ENCODE measurements at places on chromosomes 2 and 18.
A peak's percentile ranks its signal among the peaks of the same experiment; 100 is the strongest.

DNA sequence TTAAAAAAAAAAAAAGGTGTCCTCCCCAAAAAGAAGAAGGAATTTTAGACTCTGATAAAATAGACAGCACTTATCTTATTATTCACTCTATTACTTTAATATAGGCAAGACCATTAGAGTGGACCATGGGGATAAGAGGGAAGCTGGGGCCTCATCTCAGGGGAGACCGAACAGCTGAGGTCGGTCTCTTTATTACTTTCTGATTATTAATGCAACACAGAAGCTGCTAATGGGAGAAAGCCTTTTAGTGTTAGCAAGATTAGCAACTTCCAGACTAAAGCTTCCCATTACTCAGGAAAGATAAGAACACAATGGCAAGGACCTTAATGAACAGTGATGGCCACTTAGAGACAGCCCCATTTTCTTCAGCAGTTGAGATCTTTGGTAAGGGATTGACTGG, 135.5 kb downstream of the TMEFF2 start:
- no peak for DNase-seq

GRCh38 chr2:219650426-219651248, 23.2 kb downstream of the SLC4A3 start:
- DNase-seq = no peak

DNA sequence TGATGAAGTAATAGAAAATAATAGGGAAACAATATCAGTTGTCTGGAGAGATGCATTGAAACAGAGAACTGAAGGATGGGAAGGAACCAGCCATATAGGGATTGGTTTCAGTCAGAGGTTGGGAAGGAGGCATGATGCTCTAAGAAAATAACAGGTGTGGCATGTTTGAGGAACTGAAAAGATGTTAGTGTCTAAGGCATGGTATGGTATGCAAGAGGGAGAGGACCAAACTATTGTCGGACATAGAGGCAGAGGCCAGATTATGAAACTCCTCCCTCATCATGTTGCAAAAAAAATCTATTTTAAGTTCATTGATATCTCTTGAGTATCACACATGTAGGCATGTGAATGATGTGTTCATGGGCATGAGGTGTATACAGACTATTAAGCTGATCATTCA, 48.9 kb upstream of the EMILIN2 start:
- no peak for DNase-seq

GRCh38 chr2:239257511-239257937, 143.3 kb downstream of the HDAC4 start:
- DNase-seq = peak; percentile 93

GRCh38 chr18:58525517-58525916, 103.4 kb downstream of the ALPK2 start:
- no peak for DNase-seq

GRCh38 chr2:23494286-23494685, 109.3 kb downstream of the KLHL29 start:
- DNase-seq = no peak

GRCh38 chr2:104851291-104852089, 2.4 kb upstream of the POU3F3 start:
- DNase-seq = no peak

DNA sequence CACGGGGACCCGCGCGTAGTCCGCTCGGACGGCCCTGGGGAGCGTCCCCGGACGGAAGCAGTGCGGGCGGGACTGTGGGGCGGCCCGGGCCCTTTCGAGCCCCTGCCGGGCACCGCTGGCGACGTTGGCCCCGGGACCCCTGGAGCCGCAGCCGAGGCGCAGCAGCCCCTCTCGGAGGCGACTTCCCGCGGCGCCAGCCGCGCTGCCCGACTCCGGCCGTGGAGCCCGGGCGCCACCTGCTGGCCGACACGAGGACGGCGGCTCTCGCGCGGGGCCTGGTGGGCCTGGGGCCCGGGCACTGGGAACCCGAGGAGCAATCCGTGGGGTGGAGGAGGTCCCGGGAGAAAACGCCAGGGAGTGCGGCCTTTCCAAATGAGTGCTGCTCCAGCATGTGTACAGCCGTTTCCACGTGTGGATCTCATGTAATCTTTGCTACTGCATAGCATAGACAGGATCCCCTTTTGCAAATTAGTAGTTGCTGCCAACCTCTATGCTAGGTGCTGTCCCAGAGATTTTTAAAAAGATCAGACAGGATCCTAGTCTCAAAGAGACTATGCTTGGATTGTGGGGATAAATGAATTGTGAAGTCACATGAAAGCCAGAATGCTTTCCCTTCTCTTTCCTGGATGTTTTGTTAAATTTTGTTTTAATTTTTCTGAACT, 4.0 kb downstream of the ID2 start:
- peak; percentile 75 for DNase-seq

DNA sequence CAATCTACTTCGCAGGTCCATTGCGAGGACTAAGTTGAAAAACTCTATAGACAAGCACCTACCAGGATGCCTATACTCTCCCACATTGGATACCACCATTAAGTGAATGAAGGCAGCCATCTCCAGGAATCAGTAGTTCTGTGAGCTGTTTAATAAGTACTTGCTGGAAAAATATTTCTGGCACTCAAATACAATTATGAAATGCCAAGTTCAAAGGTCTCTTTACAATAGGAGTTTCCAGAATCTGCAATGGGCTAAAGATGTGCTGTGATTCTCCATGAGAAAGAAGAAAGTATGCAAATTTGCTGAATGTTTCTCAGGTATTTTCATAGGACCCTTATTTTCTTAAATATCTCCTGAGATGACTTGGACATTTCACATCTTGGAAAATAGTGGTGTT, 103.0 kb downstream of the AP1S3 start:
- no peak for DNase-seq

GRCh38 chr2:152005607-152006006, 93.2 kb downstream of the CACNB4 start:
- DNase-seq = peak; percentile 65

DNA sequence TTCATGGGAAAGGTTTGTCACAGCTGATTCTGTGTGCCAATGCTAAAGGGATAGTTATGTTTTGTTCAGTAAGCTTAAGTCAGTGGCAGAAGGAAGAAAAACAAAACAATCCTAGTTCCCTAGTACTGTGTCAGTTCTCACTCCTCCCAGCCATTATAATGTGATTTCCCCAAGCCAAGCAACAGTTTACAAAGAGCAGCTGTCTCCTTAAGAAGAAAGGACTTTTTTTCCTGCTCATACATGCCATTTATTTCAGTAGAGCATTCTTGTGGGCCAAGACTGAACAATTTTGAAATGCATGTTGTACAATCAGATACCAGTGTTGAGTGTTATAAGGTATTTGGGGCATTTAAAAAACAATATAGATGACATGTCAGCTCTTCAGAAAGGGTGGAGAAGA, 52.1 kb downstream of the NEMP2 start:
- no peak for DNase-seq

GRCh38 chr18:78006774-78007260, 757.2 kb downstream of the GALR1 start:
- DNase-seq = no peak

DNA sequence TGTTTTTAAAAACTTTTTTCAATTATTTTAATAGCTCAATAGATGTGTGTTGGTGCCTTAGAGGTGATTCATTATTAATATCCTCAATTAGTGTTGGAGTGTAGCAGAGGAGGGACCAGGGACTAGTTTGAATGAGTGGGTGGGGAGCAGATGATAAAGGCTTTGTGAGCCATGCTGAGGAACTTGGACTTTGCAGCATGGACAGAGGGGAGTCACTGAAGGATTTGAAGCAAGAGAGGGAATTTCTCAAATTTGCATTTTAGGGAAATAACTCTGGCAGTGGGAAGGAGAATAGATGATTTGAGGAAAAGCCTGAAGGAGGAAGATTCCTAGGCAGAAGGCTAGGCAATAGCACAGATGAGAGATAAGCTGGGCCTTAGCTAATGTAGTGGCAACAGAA, 42.3 kb upstream of the RMND5A start:
- DNase-seq = no peak

DNA sequence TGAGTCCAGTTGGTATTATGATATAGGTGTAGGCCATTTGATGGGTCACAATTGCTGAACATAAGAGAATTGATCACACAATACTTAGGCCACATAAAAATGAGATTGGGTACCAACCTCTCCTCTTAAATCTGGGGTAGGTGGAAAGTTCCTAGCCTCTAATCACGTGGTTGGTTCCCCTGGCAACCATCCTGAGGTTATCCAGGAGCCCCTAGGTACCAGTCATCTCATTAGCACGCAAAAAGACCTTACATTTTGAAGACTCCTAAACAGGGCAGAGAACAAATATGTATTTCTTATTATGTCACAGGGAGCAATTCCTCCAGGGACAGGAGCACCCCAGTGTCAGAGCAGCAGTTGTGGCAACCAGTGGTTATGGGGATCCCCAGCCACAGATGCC, 12.7 kb upstream of the SELENOI start:
- no peak for DNase-seq

DNA sequence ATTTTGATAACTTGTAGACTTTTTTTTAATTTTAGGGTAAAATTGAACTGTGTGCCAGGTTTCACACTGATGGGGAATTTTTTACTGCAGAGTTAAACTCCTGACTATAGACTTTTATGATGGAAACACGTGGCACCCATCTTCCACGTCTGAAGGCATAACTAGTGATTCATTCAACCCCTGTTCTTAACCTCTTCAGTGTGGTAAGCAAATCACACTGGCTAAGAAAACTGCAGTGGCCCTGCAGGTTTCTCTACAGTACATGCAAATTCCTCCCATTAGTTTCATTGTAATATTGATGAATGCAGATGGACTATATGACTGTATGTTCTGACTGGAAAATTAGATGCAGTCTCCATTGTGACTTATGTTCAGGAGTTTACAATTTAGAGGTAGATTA, 47.2 kb downstream of the SMAD4 start:
- no peak for DNase-seq

- no peak for DNase-seq
Measured at GRCh38 chr2:211477537-211478275, 921.3 kb downstream of the CPS1 start.

DNA sequence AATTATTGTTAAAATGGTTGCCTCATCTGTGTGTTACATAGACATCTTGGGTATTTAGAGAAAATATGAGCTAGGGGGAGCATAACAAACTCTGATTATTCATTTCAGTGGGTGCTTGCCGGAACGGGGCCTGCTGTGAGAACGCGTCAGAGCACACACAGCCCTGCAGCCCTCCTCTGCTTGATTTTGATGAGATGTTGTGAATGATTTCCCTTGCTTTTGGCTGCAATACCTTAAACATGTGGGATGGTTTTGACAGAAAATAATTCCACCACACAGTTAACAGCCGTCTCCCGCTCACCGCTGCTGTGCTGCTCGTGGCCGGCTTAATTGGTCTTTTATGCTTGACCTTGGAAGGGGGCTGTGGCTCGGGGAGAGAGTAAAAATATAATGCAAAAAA, 49.9 kb upstream of the TXNDC2 start:
- no peak for DNase-seq

GRCh38 chr2:120592084-120592483, 143.6 kb upstream of the GLI2 start:
- DNase-seq = no peak

DNA sequence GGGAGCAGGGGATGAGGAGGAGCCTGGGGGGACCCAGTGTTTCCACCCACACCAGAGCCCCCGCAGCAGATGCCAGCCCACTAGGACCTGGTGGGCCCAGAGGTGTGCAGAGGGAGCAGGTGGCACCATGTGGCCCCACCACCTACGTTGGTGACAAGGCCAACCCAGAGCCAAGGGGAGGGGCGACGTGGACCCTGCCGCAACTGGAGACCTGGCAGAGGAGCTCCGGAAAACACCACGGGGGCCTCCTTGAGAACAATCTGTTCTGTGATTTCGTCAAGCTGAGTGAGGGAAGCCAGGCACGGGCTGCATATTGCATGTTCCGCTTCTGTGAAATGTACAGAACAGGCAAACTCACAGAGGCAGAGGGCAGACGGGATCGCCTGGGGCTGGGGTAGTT, 49.1 kb upstream of the GPC1 start:
- DNase-seq = no peak

GRCh38 chr18:40687399-40687798, 1267.6 kb upstream of the PIK3C3 start:
- DNase-seq = no peak

DNA sequence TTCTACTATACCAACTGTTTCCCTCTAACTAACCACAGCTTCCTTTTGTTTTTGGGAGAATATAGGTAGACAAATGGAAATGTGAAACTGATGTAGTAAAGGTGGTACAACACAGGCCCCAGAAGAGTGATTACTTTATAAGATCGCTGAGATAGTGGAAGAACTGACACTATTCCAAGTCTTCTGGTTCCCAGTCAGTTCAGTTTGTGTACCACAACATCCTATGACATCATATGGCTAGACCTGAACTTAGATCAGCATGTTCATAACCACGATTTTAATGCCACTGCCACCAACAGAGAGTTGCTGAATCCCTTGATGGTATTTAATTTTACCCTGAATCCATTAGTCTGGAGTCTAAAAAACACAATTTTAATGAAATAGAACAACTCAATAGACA, 328.9 kb downstream of the GPD2 start:
- no peak for DNase-seq

DNA sequence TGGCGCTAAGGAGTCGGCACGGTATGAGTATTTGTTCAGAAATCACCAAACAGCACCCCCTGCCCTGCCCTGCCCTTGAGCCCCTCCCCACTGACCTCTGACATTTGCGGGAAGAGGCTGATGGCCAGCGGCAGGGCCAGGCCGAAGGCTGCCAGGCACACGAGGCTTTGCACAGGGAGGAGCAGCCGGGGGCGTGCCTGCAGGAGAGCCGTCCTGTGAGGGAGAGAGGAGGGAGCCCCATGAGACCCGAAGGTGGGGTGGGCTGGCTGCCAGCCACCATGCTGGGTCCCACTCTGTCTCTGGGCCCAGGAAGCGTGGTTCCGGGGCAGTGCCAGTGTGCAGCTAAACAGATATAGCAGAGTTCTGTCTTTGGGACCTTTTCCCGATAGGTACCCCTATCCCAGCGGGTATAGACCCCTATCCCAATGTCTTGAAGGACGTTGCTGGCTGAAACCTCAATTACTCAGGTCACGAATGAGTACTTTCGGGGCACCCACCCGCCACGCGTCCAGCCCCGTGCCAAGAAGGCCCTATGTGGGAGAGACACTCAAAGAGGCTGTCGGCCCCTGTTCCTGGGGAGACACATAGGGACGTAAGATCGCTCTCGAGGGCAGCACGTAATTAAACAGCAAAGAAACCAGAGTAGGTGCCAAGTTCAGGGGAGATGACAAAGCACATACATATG, 43.9 kb downstream of the EMX1 start:
- no peak for DNase-seq

DNA sequence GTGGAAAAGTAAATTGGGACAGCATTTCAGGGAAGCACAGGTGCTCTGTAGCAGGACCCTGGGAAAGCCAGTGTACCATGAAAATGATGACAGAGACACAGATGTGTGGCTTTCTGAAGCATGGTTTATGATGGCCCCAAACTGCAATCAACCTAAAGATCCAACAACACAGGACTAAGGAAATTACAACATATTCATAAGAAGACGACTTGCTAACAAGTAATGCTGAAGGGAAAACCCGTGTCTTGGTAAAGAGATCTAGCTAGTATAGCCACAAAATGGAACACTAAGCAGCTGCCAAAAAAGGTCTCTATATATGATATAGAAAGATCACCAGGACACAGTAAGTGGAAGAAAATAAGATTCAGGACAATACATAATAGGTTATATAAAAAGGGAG, 53.2 kb downstream of the UXS1 start:
- no peak for DNase-seq

GRCh38 chr18:986051-986450, 81.4 kb downstream of the ADCYAP1 start:
- DNase-seq = no peak
